Stimulated activated CD4-positive, alpha-beta T cell treated with anti-CD3 and anti-CD28 coated beads, TNF-alpha, amount 100 ng/mL, for 24 hours (primary cell): ENCODE measurements at places on chromosomes 4 and X.

DNA sequence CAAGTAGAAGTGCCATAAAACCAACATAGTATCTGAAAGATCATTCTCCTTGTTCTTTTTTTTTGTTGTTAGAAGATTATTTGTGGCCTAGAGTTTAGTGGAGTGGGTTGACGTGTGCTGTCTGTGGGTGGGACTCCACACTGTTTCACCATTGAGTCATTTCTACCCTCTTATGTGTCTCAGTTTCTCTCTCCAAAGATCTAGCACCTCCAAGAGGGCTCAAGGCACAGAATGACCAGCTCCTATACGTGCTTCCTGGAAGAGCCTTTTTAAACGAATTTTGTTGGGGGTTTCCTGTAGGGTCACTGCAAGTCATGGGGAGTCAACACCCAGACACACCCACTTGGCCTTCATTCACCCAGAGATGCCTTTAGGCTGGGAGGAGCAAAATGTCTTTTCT is 150.1 kb downstream of the KLF8 start:
- no peak for DNase-seq

GRCh38 chrX:40201329-40201885 is 103.6 kb upstream of the BCOR start:
- DNase-seq = no peak

DNA sequence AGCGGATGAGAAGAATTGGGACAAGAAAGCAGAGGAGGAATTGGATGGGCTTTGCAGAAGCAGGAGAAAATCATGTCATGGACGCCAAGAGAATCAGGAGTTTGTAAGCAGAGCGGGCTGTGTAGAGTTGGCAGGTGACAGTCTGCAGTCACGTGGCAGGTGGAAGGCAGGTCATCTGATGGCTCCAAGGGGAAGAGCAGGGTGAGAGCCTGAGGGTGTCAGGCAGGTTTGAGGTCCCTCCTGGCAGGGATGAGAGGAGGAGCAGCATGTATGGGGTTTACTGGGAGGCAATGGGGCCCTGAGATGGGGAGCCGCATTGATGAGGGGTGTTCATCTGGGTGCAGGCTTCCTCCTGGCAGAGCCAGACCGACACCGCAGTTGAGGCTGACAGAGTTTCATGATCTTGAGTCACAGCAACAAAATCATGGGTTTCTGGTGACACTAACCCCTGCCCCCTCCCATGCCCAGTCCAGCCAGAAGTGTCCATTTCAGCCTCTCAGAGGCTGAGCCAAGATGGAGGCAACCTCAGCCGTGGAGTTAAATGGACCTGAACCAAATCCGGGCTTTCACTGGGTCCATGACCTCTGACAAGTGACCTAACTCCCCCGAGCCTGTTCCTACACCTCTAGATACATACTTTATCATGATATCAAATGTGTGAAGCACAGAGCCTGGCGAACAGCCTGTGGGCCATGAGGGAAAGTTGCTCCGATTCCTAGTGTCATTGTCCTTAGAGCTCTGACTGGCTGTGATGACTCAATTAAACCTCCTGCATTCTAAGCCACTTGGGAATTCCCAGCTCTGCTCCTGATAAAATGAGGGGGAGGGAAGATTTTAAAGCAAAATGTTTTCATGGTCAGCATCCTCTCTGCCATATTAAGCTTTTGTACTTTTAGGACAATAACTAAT is 36.1 kb downstream of the EVC start:
- DNase-seq = no peak

DNA sequence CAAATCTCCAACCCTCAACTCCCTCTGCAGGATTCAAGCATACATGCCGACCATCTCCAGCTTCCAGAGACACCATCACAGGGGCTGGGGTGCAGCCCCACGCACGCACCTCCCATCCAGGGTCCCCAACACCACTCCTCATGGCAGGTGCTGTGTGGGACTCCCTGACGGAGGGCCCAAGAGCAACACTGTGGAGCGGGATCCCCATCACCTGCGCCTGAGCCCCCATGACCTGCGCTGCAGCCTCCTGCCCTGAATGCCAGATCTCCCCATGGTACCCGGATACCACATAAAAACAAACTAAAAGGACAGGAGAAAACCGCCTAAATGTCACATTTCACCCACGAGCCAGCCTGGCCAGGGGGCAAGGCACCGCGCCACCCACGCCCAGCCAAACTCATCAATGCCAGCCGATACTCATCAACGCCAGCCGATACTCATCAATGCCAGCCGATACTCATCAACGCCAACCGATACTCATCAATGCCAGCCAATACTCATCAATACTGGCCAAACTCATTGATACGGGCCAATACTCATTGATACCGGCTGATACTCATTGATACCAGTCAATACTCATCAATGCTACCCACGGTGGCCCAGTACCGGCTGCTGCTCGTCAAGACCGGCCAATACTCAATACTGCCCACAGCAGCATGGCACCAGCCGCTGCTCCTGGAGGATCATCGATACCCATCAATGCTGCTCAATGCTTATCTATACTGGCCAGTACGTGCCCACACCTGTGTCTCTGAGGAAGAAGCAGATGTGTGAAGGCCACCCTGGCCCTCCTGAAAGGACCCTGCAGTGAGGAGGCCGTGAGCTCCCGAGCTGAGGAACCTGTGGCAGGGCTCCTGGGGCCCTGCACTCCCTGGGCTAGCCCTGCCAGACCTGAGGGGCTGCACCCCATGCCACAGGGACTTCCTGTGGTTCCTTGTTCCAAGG is 6.2 kb downstream of the CTBP1 start:
- DNase-seq = no peak

GRCh38 chrX:49166914-49167739 is 4.6 kb downstream of the MAGIX start:
- DNase-seq = no peak

DNA sequence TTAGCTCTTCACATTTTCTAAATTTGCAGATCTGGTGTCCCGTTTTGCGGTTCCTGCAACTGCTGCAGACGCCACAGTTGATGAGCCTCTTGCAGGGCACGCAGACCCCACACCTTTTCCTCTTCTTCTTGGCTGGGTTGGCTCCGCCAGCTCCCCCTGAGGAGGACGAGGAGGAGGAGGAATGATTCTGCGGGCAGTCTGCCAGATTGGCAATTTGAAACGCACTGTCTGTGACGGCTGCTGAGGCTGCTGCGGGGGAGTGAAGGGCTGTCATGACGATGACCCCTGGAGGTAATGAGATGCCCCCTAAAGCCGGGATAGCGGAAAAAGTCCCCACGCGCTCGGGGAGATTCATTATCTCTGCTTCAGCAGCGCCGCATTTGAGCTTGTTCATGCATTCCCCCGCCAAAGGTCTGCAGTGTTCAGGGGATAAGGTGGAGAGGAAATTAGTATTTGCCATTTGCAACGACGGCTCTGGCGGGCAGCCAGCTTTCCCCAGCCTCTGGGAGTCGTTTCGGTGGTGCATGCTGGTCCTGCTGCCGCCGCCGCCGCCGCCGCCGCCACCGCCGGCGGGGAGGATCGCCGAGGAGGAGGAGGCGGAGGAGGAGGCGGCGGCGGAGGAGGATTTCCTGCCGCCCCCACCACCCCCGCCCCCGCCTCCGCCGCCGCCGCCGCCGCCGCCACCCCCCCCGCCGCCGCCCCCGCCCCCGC is 3.8 kb downstream of the CXXC4 start:
- DNase-seq = peak; percentile 32

DNA sequence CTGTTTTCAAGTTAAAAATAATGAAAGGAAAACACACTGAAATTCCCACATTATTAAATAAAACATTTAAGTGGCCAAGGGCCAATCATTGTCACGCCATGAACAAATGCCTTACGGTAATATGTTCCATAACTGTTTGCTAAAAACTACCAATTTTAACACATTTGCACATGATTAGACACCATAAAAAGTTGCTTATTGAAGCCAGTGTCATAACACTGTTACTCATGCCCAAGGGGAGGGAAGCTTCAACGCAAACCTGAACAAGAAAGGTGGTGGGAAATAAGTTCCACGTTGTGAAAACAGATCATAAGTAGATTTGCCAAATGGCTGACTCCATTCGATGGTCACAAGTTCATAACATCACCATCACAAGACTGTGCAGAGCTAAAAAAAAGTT is 739.3 kb upstream of the FAM241A start:
- no peak for DNase-seq

DNA sequence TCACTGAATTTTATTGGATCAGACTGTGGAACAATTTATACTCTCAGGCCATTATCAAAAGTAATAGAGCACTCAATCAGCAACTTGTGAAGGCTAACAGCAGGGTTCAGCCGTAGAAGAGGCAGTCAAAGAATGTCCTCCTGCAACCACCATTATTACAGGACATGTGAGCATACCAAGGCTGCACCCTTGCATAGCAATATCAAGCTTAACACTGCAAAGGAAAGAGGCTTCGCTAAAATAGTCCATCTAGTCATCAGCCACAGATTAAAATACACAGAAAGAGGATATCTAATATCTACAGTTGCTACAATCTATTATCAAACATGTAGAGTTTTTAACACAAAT is 42.9 kb upstream of the TMPRSS11B start:
- no peak for DNase-seq

DNA sequence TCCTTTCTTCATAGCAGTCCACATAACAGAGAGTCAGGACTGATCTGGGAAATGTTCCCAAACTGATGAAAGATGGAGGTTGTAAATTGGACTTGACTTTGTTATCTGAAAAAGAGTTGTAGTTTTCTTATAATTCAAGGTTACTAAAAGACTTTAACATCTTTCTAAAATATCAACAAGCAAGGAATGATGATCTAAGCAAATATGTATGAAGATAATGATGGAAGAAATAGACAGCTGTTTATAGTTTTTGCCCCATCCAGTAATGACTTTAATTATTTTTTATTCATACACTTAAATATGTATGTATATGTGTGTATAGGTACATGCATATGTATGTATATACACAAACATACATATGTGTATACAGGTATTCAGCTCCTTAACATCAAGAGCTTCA is 411.1 kb upstream of the SPOCK3 start:
- DNase-seq = no peak

- no peak for DNase-seq
These were observed 50.3 kb downstream of the GASK1B start for GRCh38 chr4:158122501-158122900.

GRCh38 chrX:96453139-96453538 is 231.5 kb upstream of the DIAPH2 start:
- DNase-seq = no peak

DNA sequence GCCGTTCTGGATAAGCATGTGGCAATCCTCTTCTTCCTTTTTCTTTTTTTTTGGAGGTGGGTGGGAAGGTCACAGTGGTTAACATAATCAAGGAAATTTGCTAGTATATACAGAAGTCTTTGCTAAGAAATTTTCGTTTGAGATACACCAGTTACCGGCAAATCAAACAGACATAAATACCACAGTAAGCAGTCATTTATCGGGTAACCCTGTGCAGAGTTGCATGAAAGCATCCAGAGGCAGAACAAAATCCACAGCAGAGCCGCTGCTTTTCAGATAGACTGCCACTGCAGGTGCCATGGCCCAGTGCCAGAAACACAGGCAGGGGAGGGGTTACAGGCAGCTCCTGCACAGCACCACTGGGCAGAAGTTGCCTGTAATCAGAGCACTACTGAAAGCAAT is 179.1 kb upstream of the MAB21L2 start:
- DNase-seq = no peak

DNA sequence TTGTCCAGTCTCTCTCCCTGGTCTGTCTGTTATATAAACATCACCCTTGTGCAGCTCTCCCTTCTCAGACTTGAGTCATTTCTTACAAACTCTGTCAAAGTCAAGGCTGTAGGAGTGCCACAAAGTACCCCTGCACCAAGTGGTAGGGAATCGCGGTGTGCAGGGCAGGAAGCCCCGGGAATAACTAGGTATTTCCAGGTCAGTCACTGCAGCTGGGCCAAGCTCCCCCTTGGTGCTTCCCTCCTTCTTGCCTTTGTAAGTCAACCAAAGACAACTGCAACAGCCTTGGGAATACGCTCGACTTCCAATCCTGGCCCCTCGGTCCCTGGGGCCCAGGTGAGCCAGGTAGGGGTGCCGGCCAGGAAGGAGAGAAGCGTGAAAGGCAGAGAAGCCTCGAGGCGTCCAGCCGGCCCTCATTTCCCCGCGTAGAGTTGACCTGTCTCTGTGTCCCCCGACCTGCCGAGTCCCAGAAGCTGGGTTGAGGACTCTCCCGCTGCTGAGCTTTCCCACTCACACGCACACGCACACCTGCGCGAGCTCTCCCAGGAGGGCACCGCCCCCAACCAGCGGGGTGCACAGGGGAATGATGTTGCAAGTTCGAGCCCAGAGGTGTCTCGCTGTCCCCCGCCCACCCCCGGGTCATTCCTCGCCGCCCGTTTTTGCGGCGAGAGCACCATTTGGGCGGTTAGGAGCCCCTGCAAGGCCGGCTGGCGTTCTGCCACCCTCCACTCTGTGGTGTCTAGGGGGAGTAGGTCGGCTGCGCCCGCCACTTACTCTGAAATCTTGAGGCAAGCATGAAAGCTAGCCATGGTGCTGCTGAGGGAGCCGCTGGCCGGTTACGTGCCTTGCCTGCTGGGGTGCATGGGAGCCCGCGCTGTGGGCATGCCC is 22.8 kb upstream of the KIAA1210 start:
- DNase-seq = no peak

DNA sequence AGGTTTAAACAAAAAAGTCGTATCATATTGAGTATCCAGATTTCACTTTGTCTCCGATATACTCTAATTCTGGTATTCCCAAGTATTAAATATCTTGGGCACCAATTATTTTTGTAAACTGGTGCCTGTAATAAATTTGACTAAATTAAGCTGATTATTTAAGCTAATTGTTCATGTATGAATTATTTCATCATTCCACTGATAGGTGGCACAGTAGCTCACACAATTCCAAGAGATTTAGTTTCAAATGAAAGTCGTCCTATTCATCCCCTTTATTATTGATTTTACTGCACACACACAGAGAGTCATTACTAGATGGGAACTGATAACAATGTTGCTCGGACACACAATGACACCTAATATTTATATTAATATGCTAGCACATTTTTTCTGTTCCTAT is 432.4 kb downstream of the DMD start:
- DNase-seq = no peak

DNA sequence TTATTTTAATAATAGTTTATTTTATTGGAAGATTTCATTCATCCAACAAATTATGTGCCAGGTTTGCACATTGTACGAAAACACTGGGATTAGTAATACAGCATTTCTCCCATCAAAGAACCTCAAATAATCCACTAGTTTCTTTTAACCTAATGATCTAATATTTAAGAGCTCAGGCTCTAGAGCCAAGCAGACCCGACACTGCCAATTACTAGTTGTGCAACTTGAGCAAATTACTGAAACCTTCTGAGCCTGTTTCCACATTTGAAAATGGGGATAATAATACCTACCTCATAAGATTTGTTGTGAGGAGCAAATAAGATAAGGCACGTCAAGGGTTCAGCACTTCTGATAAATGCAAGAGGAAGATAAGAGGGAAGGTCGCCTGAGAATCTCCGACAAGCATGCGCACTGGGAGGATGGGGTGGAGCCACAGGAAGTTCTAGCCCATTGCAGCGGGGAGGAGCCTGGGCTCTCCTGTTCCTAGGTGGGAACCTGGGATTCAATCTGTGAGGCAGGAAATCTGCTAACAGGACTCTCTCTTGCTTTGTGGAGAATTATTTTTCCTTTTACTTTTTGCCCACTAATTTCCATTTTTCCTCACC is 141.5 kb upstream of the SMAD1 start:
- no peak for DNase-seq

GRCh38 chrX:136395271-136395670 is 92.5 kb upstream of the BRS3 start:
- no peak for DNase-seq

- no peak for DNase-seq
These were observed 496.9 kb downstream of the TMA16 start for GRCh38 chr4:163991298-163991865.
